ENCODE measurements at places on chromosomes 6 and 20.

DNA sequence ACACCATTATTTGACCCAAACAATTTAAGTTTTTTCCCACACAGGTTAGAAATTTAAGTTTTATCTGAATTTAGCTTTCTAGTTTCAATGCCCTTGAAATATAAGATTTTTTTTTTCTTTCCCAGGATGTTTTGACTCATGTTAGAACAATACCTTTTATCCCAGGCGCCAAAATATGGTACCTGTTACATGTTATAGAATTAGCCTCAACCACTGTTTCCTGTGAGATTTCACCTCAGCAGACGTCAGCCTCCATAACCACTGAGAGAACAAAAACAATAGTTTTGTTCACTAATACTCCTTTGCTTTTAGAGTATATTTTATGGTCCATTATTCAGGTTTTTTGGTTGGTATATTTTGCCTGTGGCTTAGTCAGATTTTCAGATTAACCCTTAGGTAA is 302.9 kb downstream of the CDKAL1 start:
- no peak for DNase-seq

DNA sequence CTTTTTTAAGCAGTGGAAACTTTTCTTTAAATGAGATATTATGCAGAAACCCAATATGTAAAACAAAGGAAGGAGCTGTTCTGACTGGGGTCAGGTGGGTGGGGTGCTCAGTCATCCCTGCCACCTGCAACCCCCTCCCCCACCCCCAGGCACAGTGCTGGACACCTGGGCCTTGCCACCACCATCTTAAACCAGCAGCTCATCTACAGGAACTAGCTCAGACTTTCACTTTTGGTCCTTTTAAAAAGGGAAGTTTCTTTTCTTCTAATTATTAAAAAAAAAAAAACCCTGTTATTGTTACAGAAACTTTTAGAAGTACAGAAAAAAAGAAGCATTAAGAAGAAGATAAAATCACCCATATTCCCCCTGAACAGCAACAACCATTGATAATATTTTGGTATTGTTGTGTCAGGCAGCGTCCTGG is 37.1 kb downstream of the PPP1R16B start:
- no peak for DNase-seq

- DNase-seq, result no peak
Observed at GRCh38 chr20:3135507-3136070, 24.1 kb downstream of the FASTKD5 start.

DNA sequence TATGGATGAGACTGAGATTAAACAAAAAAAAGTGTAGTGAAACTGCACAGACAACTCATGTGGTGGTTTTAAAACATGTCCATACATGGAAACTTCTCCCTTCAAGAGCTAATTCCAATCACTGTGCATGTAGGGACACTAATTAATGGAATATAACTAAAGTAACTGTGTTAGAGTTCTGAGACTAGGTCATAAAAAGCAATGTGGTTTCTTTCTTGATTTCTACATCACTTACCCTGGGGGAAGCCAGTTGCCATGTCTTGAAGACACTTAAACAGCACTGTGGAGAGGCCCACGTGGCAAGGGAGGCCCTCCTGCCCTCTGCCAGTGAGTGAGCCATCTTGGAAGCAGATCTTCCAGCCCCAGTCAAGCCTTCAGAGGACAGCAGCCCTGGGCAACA is 118.2 kb upstream of the DST start:
- DNase-seq, result no peak

- DNase-seq, result no peak
Observed at GRCh38 chr20:20459726-20460125, 91.8 kb downstream of the INSM1 start.

DNA sequence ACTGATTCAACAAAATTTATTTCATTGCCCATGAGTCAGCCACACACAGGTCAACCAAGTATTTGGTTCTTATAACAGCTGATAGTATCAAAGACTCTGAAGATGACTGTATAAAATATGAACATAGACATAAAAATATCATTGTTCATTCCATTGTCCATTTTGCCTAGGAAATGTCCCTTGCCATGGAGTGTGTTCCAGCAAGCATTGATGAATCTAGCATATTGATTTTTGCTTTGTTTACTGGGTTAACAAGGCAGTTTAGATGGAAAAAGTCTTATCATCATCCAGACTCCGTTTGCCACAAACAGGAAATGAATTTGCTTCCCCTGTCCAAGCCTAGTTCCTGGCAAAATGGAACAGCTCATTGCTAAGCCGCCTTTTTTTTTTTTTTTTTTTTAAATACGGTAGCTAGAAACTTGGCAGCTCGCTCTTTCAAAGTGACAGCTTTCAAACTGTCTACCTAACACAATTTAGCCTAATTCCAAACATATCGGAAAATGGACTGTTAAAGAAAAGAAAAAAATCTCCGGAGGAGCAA is 7.5 kb downstream of the F13A1 start:
- no peak for DNase-seq

- DNase-seq, result no peak
Observed at GRCh38 chr20:60695226-60696000, 556.6 kb upstream of the CDH4 start.

- no peak for DNase-seq
Observed at GRCh38 chr20:40651151-40651550, 37.9 kb downstream of the MAFB start.

GRCh38 chr6:160462116-160462515 is 113.9 kb downstream of the SLC22A3 start:
- no peak for DNase-seq

DNA sequence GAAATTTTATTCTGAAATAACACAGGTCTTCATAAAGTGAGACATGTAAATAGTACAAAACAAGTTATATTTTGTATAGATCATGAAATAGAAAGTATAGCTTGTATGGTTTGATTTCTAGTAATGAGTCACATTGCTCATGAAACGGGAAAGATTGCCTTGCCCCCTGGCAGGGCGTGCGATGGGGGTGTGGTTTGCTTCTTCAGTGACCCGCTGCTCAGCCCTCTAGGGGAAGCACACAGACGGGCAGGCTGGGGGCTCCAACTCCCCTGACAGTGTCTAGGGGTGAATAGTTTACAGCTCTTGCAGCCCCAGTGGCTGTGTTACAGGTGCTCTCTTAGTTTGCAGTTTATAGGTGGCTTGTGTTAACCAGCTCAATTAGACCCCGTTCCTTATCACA is 170.5 kb upstream of the RGS17 start:
- no peak for DNase-seq

DNA sequence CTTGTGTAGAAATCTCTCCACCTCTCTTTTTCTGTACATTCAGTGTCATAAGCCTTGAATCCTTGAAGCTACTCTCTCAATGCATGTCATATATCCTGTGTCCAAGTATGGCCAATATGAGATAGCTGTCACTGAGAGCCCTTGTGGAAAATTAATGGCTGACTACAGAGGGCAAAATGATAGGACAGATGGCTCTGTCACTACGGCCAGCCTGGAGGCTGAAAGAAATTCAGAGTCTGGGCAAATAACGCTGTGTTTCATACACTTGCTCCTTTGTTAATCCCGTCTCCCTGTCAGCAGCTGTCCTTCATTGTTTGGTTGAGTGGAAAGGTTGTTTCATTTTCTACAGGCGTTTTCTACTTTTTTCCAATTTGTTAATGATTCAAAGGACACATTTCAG is 70.4 kb upstream of the VGLL2 start:
- DNase-seq, result peak; percentile 86

- no peak for DNase-seq
Observed at GRCh38 chr6:20778459-20778858, 244.2 kb downstream of the CDKAL1 start.

DNA sequence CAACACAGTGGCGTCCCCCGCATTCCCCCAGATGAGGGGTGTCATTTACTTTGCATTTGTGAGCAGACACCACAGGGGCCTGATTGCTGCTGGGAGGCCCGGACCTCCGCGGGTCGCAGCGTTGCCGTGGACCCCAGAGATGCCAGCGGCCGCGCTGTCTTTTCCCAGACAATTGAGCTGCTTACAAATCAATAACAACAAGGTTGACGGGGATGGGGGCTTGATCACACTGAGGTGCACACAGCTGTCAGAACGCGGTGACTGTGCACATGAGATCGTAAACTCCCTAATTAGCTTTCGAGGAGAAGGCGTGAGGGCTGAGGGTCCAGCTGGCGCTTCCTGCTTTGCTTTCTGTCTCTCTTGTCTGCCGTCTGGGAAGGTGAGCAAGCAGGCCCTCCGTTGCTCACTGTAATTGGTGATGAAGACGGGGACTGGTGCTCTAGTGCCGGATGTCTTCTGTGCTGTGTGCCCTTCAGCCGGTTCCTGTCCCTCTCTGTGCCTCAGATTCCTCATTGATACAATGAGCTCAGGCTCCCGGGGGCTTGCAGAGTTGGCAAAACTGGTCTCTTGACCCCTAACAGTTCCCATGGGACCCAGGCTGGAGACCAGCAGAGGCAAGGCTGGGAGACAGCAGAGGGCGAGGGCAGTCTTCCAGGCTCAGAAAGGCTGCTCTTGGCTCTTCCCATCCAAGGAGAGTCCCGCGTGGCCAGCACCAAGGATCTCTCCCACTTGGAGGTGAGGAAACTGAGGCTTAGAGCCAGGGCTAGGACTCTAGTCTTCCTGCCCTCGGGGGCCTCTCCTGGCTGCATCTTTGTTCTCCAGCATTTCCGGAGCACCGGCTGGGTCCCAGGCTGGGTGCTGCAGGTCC is 126.0 kb upstream of the PMEPA1 start:
- DNase-seq, result no peak

DNA sequence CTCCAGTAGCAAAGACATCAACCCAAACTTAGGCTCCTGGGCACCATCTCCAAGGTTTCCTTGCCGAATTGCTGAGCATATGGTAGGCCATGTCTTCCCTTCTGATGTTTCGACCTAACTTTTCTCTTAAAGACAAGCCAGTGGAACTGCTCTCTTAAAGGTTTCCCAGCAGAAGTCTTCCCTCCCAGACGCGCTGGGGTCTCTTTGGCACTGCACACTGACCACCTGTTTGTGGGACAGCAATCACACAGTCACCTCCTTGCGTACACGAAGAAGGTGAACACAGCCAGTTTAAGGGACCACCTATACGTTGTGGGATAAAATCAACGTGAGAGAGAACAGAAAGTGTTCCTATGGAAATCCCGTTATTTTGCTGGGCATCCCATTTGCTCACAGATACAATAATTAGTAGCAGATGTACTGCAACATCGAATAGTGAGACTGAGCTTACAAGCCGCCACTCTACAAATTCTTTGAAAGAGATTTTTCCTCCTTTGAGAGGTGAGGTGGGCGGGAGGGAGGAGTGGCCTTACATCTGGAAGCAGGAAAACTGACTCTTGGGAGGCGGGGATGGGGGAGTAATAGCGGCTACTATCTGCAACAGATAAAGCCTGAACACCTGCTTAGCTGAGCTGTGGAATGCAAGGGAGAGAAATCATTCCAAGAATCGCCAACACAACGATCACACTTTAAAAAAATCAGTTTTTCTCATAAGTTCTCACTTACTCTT is 9.9 kb downstream of the GRIK2 start:
- no peak for DNase-seq

DNA sequence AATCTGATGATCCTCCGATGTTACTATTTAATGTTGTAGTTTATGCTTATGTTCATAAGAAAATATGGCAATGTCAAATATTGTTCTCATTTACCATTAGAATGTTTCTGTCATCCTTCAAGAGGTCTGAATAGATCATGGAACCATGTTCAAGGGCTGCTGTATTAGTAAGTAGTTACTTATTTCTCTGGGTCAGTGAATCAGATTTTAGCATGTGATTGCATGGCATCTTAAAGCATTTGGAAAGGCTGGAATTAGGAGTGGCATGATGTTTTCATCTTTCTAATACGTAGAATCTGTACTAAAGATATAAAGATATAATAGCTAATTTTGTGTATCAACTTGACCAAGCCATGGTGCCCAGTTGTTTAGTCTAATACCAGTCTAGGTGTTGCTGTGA is 40.5 kb upstream of the NKX2-4 start:
- DNase-seq, result no peak

DNA sequence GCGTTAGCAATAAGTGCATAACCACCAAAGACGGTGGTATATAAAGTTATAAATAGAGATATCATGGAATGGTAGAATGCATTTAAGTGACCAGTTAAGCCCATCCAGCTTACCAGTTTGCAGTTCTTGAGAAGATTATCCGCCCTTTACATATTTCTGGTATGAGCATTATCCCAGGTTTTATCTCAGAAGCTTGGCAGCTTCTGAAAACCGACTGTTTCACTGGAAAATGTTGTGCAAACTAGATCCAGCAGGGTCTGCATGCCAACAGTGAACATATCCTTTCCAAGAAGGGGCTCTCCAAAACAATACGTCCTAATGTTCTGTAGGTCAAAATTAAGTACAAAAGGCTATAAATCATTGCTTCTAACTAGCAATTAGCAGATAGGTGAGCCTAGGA is 29.5 kb upstream of the SHLD1 start:
- no peak for DNase-seq

- no peak for DNase-seq
Observed at GRCh38 chr6:157649311-157650260, 173.5 kb upstream of the SNX9 start.

DNA sequence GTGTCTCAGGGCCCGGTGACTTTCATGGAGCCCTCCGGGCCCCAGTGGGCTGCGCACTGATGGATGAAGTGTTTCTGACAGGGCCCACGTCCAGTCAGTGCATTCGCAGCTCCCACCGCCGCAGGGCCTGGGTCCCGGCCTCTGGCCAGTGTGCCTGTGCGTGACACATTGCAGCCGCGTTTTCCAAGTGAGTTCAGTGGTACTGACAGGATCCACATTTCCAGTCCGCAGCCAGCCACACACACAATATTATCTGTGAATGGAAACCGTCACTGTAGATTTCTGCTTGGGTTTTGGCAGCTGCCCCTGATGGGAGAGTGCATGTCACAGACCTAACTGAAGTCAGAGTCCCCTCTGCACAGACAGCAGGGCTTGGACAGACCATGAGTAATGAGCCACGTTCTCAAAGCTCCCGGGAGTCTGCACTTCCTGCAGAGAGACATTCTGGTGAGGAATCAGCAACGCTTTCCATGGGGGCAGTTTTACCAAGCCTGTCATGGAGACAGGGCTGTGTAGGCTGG is 171.4 kb downstream of the MYLK4 start:
- no peak for DNase-seq

- DNase-seq, result peak; percentile 26
Observed at GRCh38 chr6:150813993-150814359, 51.5 kb upstream of the MTHFD1L start.

DNA sequence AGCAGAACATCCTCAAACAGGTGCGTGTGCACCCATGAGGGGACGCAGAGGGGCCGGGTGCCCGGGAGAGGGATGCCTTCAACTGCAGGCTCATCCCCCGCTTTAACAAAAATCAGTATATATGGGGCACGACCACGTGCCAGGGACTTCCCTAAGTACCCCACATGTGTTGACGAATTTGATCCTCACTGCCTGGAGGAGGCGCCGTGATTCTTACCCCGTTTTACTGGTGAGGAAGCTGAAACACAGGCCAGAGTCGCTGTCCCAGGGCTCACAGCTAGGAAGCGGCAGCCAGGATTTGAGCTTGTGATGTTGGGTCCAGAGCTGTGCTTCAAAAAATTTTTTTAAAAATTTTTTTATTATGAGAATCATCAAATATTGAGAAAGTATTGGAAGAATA is 44.8 kb downstream of the ITPR3 start:
- DNase-seq, result no peak

GRCh38 chr6:105546754-105547153 is 143.9 kb upstream of the PREP start:
- no peak for DNase-seq

All from pons (tissue), 1 donor.